ENCODE measurements at places on chromosomes 6 and 20. TPM values are rescaled to one million over a fixed set of nuclear protein-coding genes. Genes with fewer than 3 reads are reported as not detected.
A peak's percentile ranks its signal among the peaks of the same experiment; 100 is the strongest.

GRCh38 chr6:85449388-85449817 is 480 bp upstream of the NT5E start:
- DNase-seq, result no peak

Gene CRISP3
- not detected for total RNA-seq

DNA sequence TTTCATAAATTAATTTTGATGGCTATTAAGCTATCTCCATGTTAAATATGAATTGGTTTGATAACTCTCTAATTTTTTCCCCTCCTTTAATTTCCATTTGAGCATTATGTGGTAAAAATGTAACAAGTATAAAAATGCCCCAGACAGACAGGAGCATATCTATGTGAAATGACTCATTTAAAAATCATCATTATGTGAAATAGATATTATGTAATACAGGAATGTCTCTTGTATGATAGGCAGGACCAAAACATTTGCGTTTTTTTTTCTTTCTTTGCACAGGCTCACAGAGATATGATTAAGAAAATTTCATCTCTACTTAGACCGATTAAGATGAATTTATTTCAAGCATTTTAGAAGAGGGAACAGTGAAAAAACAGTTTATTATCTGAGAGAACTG is 95.8 kb downstream of the AKAP7 start:
- DNase-seq, result peak; percentile 21

DNA sequence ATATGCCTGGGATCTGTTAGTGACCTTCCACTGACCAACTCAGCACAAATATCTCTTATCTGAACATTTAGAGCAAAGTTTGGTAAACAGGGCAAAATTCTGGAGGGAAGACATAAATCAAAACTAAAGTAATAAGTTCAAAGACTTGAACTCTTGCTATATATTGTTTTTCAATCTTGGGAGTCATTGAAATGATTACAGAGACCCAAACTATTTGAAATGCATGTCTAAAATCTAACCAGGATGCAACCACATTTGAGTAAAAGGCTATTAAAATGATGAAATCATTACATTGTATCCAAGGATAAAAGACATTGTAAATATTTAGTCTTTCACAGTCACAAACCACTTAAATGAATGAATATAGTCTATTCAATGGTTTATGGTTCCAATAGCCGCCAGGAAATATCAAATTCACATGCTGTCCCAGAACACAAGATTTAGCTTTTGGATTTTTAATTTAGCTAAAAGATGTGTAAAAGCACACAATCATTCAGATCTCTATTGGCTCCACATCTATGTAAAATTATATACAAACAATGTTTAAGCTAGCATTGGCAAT is 256.6 kb upstream of the EPHA7 start:
- DNase-seq, result peak; percentile 65

DNA sequence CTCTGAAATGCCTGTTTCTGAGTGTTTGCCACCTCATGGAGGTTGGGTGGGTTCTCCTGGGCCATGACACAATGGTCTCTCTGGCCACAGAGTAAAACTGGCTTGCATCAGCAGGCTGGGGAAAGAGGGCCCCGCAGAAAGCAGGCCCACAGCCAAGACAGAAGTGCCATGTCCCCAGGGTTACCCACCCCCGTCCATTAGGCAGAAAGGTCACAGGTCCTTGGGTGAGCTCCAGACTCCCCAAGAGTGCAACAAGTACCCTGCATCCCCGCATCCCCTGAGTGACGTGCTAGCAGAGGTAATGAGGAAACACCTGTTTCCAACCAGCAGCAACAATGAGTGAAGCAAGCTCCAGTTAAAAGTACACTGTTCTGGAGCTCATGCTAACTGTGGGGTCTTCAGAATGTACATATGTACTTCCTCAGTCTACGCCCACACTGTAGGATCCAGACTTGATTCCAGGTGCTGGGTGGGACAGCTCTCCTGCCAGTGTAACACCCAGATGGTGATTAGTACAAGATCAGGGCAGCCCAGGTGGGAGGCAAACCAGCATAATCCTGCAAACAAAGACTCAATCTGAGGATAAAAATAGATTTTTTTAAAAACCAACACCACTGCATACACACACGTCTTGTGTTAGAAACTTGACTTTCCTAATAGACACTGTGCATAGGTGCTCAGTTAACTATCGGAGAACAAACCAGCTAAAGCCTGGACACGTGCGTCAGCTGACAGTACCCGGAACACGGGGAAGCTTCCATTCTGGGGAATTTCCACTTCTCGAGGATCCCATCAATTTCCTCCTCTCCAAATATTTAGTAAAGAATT is 31.5 kb downstream of the RRBP1 start:
- DNase-seq, result no peak

GRCh38 chr20:33908336-33908735 is 85.4 kb upstream of the RALY start:
- DNase-seq, result no peak

DNA sequence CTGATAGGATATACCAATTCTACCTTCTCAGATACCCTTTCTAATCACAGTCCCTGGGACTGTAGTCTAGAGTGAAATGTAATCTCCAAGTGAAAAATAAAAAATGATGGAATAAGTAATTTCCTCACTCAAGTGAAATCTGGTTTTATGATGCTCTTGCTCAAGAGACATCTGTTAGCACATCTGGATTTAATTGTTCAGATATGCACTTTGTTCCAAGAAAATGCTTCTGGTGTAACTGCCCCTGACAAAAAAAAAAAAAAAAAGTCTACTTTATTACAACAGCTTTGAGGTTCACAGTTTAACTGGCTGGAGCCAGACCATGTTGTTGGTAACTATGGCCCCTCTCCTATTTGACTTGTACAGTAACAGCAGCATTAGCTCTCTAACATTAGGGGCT is 251.8 kb downstream of the BTBD9 start:
- no peak for DNase-seq

GRCh38 chr6:20444786-20445271 is 43.1 kb downstream of the E2F3 start:
- DNase-seq, result peak; percentile 17

GRCh38 chr6:12751694-12752325 is 35.2 kb downstream of the PHACTR1 start:
- peak; percentile 62 for DNase-seq

GRCh38 chr6:41643899-41644269 is 5.6 kb downstream of the MDFI start:
- no peak for DNase-seq

DNA sequence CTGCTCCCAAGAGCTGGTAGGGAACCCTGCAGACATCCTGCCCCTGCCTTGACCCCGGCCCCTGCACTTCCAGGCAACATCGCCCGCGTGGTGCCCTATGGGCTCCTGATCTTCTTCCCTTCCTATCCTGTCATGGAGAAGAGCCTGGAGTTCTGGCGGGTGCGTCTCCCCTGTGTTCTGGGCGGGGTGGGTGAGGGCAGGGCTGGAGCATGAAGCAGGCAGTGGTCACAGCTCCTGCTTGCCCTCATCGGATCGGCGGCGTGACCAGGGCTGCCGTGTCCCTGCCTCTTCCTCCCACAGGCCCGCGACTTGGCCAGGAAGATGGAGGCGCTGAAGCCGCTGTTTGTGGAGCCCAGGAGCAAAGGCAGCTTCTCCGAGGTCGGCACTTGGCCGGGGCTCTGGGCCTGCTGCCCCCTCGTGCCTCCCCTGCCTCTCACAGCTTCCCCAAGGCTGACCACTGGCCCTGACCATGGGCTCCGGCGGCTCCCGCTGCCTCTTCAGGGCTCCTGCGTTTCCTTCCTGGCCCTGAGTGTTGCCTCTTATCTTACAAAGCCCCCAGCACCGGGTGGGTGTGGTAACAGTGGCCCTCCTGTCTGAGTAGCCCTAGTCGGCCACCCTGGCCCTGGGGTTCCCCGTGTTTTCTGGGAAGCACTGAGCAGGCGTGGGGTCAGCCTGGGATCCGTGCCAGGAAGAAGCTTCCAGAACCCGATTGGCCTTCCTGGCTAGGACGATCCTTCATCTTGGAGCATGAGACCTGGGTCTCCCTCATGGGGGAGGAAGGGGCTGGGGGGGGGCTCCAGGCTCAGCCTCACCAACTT is 8.0 kb upstream of the TNFRSF6B start:
- no peak for DNase-seq

DNA sequence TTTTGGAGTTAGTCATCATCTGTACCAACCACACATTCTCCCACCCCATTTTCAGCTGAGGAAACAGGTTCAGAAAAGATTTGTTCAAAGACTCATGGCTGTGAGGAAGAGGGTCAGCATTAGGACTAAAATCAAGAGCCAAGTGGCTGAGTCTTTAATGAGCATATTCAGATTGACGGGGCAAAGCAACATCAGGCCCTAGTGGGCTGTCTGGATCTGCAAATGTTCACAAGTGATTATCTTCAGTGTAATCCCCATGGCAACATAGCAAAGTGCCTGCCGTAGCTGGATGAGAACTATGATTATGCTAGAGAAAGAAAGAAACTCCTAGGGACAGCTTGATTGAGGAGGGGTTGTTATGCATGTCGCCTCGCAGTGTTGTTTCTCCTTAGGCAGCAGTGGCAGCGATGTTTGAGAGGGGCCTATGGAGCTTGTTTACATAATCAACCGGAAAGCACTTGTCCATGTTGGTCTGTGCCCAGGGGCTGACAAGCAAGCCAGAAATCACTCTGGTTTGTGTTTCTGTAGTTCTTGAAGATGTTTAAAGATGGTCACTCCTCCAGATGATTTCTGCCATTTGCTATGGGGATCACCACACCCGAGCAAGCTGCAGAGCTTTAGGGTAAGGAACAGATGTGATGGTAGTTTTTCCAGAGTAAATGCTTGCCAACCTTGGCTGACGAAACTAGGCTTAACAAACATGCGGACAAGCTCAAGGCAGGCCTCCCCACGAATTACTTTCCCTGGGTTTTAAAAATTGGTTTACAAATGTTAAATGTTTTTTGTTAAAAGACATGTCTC is 124.3 kb upstream of the MLIP start:
- DNase-seq, result no peak

Gene CGA
- total RNA-seq, result not detected

Gene SYNGAP1
- 2.9 TPM for total RNA-seq

DNA sequence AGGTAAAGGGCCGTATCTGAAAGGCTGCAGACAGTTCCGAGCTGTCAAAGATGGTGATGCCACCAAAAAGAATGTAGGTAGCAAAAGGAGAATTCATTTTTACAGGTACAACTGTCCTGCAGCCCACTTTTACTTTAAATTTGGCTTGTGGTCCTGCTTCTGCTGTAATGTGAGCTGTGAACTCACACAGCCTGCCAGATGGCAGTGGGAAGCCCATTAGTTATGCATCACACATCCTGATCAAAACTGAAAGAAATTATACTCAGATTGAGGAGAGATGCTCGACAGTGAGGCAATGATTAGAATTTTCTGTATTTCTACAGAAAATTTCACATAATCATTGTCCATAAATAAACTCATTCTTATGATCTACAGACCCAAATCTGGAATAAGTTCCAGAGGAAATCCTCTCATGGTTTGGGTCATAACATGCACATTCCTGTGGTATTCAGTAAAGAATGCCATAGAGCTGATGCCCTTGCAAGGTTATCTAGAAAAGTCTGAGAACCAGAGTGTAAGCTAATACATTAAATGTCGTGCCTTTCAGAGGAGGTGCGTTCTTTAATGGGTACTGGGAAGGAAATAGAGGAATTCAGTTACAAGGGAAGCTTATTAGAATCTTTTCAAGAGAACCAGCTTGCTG is 23.9 kb upstream of the E2F3 start:
- peak; percentile 13 for DNase-seq

DNA sequence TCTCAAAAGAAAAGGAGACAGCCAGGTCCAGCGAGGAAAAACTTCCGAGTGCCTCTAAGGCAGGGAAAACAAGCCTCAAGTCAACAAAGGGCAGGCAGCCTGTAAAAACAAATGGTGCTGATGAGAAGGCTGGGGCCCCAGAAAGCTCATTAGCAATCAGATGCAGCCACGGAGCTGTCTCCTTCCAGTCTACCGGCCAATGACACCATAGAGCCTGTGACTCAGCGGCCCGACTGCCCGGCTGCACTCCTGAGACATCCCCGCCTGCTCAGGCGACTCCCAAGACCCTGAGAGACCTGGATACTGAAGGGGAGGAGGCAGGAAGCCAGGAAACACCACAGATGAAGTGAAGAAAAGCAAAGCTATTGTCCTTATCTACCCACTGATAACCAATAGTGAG is 120.1 kb upstream of the HDDC2 start:
- DNase-seq, result no peak

GRCh38 chr6:45571159-45571558 is 193.4 kb upstream of the SUPT3H start:
- no peak for DNase-seq

- no peak for DNase-seq
Observed at GRCh38 chr6:154359161-154359574, 2.6 kb upstream of the IPCEF1 start.

Gene ASXL1
- 42.8 TPM for total RNA-seq

Gene GPR6
- total RNA-seq, result not detected

DNA sequence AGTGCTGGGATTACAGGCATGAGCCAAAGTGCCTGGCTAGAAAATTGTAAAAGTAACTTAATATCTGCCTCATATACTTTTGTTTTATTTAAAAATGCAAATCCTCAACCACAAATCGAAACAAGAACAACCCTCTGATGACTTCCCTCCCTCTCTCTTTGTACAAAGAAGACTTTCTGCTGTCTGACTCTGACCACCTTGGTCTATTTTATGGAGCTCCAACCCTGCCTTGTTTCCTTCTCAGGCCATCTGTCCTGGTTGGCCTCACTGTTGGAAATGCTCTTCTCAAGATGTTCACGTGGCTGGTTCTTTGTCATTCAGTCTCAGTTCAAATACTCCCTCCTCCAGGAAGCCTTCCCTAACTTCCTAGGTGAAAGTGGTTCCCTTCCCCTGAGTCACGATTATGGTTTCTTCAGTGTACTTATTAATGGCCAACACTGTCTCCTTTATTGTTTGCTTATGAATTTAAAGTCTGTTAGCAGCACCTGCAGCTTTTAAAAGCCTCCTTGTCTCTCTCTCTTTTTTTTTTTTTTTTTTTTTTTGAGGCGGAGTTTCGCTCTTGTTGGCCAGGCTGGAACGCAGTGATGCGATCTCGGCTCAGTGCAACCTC is 151.5 kb upstream of the SALL4 start:
- DNase-seq, result no peak

DNA sequence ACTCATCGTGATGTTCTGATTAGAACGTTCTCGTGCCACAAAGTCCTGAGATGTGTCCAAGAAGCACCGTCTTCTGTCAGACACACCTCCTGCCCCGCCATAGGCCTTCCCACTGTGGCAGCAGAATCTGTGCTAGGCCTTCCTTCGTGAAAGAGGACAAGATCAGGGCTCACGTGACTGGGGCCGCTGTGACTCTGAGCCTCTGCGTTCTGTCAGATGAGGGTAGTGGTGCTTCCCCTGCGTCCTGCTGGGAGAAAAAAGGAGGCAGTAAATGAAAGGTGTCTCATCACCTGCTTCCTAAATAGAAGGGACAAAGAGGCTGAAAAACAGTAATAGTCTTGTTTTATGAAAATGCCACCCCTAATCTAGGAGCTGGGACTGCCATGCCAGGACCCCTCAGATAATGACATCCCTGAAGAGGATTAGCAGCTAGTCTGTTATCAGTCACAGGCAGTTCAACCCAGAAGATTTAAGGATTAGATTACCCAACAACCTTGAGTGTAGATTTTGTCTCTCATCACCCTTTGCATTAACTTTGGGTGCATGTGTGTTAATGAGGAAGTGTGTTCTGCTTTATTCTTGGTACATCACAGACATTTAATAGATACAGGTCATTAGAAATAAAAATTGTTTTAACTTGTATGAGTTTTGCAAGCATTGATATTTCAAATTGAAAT is 4.1 kb downstream of the DNAJC5 start:
- DNase-seq, result no peak

Measured in PC-3 (cell line).